ENCODE measurements at places on chromosomes 2 and 18.

GRCh38 chr2:226086190-226086589, 686.7 kb downstream of the NYAP2 start:
- no peak for DNase-seq

GRCh38 chr2:157898591-157898996, 22.5 kb upstream of the ACVR1 start:
- peak; percentile 41 for DNase-seq

DNA sequence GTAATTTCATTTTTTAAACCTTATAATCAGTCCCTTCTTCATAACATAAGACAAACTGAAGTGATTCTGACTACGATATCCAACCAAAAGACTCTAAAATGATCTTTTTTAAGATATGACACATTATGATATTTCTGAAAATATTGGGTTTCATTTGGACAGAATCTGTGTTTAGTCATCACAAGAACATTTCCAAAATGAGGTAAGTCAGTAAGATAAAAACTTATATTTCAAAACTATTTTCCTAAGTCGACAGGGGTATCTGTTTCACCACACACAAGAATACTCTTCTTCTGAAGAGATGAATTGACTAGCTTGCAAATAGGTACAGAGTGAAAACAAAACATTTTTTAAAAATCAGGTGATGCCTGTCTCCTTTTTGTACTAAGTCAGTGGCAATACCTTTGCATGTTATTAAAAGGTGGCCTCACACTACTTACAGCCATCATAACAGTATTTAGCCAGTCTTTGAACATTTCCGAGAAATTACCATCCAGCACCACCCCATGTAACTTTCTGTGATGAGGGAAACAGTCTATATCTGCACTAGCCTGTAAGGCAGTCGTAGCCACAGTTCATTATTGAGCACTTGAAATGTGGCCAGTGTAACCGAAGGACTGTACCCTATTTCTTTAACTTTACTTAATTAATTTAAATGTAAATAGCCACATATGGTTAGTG, 13.5 kb downstream of the STK39 start:
- DNase-seq = no peak

DNA sequence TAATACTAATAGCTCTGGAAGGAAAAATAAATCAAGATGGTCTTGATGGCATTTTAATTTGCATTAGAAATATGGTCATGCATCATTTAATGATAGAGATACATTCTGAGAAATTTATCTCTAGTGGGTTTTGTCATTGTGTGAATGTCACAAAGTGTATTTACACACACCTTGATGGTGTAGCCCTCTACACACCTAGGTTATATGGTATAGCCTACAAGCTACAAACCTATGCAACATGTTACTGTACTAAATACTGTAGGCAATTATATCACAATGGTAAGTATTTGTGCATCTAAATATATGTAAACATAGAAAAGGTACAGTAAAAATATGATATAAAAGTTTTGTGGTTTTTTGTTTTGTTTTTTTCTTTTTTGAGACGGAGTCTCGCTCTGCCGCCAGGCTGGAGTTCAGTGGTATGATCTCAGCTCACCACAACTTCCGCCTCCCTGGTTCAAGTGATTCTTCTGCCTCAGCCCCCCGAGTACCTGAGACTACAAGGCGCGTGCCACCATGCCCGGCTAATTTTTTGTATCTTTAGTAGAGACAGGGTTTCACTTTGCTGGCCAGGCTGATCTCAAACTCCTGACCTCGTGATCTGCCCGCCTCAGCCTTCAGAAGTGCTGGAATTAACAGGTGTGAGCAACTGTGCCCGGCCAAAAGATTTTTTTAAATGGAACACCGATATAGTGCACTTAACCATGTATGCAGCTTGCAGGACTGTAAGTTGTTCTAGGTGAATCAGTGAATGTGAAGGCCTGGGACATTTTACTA, 83.7 kb upstream of the UBXN4 start:
- peak; percentile 32 for DNase-seq

- no peak for DNase-seq
Measured at GRCh38 chr2:105849431-105850179, 104.9 kb downstream of the NCK2 start.

- no peak for DNase-seq
Measured at GRCh38 chr2:17588031-17588430, 47.5 kb downstream of the VSNL1 start.

GRCh38 chr2:5975401-5975800, 283.2 kb downstream of the SOX11 start:
- DNase-seq = no peak

DNA sequence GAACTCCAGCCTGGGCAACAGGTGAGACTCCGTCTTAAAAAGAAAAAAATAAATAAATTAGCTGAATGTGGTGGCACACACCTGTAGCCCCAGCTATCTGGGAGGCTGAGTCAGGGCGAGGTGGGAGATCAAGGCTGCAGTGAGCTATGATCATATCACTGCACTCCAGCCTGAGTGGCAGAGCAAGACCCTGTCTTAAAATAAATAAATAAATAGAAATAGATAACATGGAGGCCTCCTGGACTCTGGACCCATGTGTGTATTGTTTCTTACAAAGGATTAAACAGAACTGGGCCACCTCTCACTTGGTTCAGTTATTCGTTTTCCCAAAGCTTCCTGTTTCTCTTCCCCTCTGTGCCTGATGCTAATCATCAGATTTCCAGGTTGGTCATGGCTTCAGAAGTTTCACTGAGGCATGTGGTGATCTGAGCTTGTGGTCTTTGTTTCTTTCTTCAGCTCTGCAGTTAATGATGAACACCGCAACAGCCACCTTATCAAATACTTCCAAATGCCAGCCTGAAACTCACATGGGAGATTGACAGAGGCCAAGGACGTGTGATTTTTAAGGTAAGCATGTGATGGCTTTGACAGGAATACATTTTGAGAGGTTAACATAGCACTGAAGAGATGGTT, 83.3 kb upstream of the MAP4K4 start:
- no peak for DNase-seq
